ENCODE measurements at places on chromosomes 7 and 10.

DNA sequence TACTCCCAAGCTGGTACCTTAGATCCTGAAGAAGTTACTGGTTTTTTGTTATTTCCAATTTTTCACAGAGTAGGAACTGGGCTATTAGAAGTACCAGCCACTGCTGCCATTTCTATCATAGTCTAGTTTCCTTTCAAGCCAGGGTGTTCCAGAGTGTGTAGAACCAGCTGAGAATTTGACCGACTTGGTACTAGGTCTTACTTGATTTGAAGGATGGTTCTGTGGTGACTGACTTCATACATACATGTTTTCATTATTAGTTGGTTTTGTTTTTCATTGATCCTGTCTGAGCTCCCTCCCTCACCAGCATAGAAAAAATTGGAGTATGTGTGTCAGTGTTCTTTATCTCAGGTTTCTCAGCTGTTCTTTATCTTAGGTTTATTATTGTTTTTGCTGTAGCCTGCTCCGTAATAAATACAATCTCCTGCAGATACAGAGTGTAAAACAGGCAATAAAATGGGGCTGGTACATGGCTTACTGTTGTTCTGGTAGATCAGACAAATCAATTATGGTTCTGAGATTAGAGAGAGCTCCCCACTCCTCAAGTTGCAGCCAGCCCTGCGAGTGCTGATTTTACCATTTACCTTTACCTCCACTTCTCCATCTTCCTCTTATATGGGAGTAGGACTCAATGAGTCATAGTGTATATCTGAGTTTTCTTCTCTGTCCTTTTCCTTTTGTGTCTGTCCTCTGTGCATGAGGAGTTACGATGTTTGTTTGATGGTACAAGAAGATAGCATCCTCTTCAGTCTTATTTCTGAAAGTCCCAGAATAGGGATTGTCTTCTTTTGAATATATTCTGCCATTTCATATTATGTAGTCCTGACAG is 122.6 kb downstream of the LRRC4 start:
- no peak for DNase-seq

GRCh38 chr10:71419002-71419540 is 22.4 kb downstream of the CDH23 start:
- DNase-seq = no peak

- DNase-seq = no peak
Measured at GRCh38 chr7:8353991-8354390, 79.4 kb upstream of the NXPH1 start.

- DNase-seq = no peak
Measured at GRCh38 chr10:50512214-50512595, 111.6 kb downstream of the SGMS1 start.

DNA sequence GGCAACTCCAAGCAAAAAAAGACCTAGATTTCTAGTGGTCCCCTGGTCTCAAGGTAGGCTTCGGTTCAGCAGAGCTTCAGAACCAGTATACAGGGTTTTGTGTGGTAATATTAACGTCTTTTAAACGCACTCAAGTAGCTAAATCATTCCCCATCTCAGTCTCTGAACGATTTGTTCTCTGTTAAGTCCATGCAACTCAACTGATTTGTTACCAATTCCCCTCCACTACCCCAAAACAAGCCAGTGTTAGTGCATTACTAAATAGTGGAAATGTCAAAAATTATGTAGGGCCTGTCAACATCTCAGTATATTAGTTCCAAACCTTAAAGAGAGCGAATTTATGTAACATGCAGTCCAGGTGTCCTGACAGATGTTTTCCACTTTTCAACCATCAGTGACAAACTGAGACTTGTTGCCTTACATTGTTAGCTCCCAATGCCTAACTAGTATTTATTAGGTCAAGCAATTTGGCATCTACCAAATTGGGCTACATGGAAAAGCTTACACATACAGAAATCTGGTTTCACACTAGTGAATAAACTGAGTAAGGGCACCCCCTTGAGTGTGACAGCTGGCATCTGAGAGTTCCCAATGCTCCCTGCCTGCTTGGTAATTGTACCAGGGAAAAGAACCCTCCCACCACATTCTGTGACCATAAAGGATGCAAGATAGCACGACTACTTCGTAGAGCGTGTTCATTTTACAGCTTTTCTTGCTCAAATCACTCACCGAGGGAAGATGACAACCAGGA is 12.2 kb downstream of the HNRNPA2B1 start:
- no peak for DNase-seq

DNA sequence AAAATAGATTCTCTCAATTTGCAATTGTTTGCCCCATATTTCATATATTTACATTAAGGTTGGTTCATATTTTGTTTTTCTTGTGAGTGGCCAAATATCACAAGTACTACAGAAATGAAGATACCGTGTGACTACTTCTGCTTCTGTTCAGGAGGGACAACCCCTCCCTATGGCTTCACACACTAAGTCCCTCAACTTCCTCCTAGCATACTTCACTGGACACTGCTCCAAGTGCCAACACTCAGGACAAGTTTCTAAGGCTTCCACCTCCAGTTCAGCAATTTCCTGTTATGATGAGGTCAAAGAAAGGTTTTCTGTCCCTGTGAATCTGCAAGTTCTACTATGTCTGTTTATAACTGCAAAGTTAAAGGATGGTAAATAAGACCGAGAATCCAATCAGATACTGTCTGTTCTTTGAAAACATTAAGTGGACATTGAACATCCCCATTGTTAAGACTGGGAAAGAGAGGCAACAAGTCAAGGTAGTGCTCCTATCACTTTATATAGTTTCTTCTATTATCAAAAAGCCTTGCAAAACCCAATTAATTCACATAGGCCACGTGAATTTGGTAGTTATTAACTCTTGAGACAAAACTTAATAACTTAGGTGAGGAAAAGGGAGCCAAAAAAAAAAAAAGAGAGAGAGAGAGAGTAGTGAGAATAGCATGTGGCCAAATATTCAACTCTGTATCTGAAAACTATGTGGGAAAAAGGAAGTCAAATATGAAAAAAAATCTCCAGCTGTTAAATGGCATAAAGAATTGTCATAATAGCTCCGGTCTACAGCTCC is 81.3 kb upstream of the DKK1 start:
- DNase-seq = no peak

DNA sequence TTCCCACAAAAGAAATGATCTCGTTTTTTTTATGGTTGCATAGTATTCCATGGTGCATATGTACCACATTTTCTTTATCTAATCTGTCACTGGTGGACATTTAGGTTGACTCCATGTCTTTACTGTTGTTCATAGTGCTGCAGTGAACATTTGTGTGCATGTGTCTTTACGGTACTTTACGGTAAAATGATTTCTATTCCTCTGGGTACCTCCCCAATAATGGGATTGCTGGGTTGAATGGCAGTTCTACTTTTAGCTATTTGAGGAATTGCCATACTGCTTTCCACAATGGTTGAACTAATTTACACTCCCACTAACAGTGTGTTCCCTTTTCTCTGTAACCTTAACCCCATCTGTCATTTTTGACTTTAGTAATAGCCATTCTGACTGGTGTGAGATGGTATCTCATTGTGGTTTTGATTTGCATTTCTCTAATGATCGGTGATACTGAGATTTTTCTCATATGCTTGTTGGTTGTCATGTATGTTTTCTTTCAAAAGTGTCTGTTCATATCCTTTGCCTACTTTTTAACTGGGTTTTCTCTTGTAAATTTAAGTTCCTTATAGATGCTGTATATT is 37.2 kb downstream of the MKLN1 start:
- DNase-seq = no peak

DNA sequence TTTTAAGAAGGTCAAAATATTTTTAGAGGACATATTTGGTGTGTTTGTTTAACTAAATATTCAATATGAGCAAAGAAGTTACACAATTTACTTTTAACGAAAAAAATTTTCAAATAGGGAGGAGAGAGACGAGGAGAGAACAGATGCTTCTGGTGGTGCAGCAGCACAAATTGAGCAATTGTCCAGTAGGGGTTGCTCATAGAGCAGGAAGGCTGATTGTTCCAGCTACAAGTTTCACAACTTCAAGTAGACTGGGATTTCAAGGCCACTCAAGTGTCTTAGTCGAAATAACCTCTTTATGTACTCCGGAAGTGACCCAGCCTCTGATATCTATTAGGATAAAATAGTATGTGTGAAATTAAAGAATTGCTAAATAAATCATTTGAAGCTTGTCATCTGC is 197.9 kb downstream of the HDAC9 start:
- DNase-seq = no peak

DNA sequence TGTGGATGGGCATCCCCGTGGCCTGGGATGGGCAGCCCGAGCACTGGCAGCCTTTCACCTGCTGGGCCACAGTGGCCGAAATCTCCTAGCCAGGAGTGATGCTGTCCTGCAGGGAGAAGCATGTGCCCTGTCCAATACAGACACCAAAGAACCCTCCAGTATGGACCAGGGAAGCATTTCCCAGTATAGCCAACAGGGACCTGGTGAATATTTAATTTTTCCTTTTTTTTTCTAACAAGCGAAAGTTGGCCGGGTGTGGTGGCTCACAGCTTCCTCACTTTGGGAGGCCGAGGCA is 11.0 kb downstream of the IMPDH1 start:
- DNase-seq = no peak

GRCh38 chr7:150421831-150422230 is 28.6 kb upstream of the GIMAP8 start:
- no peak for DNase-seq

GRCh38 chr7:136336932-136337331 is 359.8 kb upstream of the MTPN start:
- no peak for DNase-seq

- no peak for DNase-seq
Measured at GRCh38 chr10:5416981-5417380, 4.6 kb downstream of the NET1 start.

GRCh38 chr10:117449636-117450035 is 74.4 kb upstream of the PDZD8 start:
- no peak for DNase-seq

GRCh38 chr7:152666078-152666477 is 9.9 kb downstream of the XRCC2 start:
- no peak for DNase-seq

Measured in stimulated activated CD4-positive, alpha-beta T cell treated with anti-CD3 and anti-CD28 coated beads, Interleukin-12 subunit alpha, Interleukin-12 subunit beta, amount 100 ng/mL, for 24 hours (primary cell).